ENCODE measurements at places on chromosomes 5 and 9.

- no peak for DNase-seq
Observed at GRCh38 chr5:146179696-146180095, 2.8 kb downstream of the LARS1 start.

GRCh38 chr9:124831642-124832364, 21.5 kb upstream of the WDR38 start:
- DNase-seq: no peak

GRCh38 chr5:154274828-154275185, 84.3 kb downstream of the GALNT10 start:
- DNase-seq: no peak

DNA sequence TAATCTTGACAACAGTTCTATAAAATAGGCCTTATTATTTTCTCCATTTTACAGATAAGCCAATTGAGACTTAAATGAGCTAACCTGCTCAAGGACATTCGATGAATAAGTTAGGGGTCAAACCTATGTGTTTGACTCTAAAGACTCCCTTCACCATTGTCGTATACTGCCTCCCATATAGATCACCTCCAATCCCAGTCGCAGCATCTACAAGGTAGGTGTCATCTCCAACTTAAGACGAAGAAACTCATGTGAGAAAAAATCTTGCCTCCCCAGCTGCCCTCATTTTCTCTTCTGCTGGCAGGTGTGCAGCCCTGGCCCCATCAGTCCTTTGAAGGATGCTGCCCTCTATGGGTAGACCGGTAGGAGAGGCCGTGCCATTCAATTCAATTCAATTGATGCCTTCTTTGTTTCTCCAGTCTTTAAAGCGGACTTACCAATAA, 75.2 kb upstream of the SMARCA2 start:
- DNase-seq: peak; percentile 77

GRCh38 chr9:88923092-88923491, 68.2 kb upstream of the S1PR3 start:
- no peak for DNase-seq

- DNase-seq: no peak
Observed at GRCh38 chr9:21096172-21096900, 18.6 kb upstream of the IFNB1 start.

- no peak for DNase-seq
Observed at GRCh38 chr5:179755022-179755421, 22.4 kb downstream of the MAML1 start.

DNA sequence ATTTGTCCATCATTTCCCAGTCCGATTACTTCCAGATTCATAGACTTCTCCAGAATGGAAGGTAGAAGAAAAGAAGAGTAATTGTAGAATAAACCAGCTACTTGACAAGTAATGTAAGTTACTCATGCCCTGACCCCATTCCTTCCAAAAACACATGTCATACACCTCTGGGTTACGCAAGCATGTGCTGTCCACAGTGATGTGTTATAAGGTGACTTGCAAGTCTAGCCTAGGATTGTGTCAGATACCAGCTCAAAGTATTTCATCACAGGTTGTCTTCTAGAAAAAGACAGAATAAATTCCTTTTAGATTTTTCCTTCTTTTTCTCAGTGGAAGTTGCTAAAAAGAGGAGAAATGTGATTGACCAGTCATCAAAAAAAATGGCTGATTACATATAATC, 8.0 kb upstream of the TLR4 start:
- no peak for DNase-seq

GRCh38 chr9:5188060-5188984, 2.9 kb upstream of the INSL6 start:
- DNase-seq: no peak

DNA sequence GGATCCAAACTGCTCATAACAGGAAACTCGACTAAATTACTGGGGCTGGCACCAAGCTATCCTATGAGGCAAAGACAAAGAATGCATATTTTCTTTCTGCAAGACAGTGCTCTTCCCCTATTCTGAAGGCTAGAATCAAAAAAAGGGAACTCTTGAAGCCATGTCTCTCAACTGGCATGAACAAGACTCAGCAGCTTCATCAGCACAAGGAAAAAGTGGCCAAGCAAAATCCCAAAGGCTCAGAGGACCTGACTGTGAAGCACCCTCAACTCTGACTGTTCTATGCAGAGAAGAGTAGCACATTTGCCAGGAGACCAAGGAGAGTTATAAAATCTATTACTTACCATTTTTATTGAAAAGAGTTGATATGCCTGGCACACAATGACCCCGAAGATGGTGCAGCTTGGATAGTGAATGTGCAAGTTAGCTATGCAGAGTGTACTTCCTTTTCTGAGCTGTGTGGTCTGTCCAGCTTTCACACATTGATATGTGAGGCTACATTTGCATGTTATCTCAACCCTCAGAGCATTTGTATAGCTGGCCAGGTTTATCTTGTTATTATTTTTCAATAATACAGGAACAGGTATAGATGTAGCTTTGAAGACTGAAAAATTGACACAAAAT, 51.0 kb upstream of the FYB1 start:
- no peak for DNase-seq

GRCh38 chr5:124262470-124262869, 484.0 kb downstream of the ZNF608 start:
- DNase-seq: no peak

DNA sequence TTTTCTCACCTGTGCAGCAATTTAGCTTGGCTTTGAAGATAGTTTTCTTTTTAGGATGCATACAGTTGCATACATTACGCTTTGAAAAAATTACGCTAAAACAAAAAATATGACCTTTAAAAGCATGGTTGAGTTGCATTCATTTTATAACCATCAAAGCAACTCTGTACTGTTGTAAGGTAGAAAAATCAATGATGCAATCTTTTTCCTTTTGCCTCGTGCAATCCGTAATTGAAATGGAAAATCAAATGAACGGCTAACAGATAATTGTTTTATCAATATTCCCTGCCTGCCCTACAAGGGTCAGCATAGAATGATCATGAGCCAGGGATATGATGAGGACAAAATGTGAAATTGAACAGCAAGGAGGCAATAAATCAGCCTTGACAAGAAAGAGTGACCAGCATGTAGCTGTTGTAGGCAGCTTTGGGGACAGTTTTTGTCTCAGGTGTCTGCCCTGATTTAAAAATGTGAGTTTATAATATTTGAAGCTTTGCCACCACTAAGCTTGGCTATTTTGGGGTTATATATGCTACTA, 98.2 kb downstream of the PBX3 start:
- peak; percentile 25 for DNase-seq

GRCh38 chr5:131384616-131385214, 120.9 kb downstream of the CDC42SE2 start:
- no peak for DNase-seq

All from NCI-H82 (cell line).